HCT116 (cell line): ENCODE measurements at places on chromosomes 13 and 19. TPM values are rescaled to one million over a fixed set of nuclear protein-coding genes. Genes with fewer than 3 reads are reported as not detected.

DNA sequence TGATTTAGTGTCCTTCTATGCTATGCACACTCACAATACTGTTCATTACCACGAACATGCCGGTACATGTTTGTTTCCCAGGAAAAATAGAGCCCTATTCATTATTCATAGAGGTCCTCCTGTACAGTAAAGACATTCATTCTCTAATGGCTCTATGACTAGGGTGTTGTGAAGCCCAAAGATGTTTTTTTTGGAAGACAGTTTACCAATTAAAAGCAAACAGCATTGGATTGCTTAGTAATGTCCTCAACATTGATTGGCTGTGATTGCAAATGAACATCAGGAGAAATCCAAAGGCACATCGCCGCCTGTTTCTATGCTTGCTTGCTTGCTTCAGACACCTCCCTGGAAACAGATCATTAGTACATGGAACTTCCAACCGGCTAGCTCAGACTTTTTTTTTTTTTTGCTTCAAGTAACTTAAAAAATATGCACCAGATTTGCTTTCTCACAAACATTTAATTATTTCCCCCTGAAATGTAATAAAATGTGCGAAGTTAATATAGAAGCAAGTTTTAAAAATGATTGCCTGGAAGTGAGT, 8.8 kb upstream of the GPC6 start:
- no peaks in the 10 kb centered on the region for H3K4me1 ChIP-seq
- H3K27me3 ChIP-seq, result no peaks in the 10 kb centered on the region
- H3K36me3 ChIP-seq, result no peaks in the 10 kb centered on the region
- no peak overlapping the region for H3K4me3 ChIP-seq
- no peak for DNase-seq
- H3K27ac ChIP-seq, result no peak overlapping the region

- peaks cover 7% of the 10 kb centered on the region; the same call in 1 of the 2 replicates for H3K4me1 ChIP-seq
- peak overlapping the region; percentile 90 for H3K4me3 ChIP-seq
- H3K36me3 ChIP-seq, result peaks cover 11% of the 10 kb centered on the region
- DNase-seq, result no peak
- H3K27ac ChIP-seq, result peak overlapping the region; percentile 76
Measured at GRCh38 chr19:15124572-15125231, 17.5 kb downstream of the SYDE1 start.

DNA sequence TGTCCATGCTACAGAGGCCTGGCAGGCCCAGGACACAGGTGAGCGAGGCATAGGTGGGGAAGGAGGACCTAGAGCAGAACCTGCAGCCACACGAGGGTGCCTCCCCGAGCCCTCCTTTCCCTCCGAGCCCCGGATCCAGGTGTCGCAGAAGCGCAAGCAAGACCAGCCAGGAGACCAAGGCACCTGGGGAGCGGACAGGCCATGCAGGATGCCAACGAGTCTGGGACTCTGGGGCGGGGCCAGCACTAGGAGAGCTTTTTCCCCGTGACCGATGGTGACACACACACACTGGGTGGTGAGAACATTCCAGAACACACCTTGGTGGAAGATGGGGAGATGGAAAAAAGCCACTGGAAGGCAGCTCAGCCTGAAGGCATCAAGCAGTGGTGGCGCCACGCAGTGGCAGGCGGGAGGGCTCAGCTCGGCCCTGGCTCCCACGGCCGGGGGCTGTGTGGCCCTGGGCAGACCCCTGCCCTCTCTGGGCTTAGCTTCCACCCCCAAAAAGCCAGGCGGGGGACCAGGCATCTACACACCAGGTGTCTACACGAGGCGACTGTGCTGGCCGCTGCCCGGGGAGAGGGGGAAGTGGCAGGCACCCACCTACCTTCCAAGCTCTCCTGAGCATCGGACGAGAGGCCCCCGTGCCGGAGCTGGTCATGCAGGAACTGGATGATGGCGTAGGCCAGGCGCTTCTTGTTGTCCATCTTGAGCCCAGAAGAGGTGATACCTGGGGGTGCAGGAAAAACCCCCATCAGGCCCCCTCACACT, 14.5 kb downstream of the SGTA start:
- H3K36me3 ChIP-seq, result peaks cover 23% of the 10 kb centered on the region; the same call in 1 of the 2 replicates
- no peak for DNase-seq
- H3K4me1 ChIP-seq, result no peaks in the 10 kb centered on the region
- H3K4me3 ChIP-seq, result no peak overlapping the region
- H3K27me3 ChIP-seq, result no peaks in the 10 kb centered on the region
- no peak overlapping the region for H3K27ac ChIP-seq

DNA sequence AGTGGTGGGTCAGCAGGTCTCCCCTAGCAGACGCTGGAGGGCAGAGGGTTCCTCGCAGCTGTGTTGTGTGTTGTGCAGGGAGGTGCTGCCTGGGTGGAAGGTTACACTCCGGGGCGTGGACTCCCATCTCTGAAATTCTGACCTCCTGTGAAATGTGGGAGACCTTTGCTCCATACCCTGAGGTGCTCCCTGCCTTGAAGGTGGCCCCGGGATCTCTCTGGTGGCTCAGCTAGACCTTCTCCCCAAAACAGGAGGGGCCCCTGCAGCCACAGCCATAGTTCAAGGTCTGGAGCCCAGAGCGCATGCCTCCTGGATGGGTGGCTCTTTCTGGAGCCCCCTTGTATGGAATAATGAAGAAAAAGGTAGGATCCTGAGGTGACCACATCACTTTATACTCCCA, 70.2 kb downstream of the SOX1 start:
- H3K27me3 ChIP-seq, result peaks cover 23% of the 10 kb centered on the region
- H3K4me3 ChIP-seq, result no peak overlapping the region
- H3K4me1 ChIP-seq, result no peaks in the 10 kb centered on the region
- H3K36me3 ChIP-seq, result no peaks in the 10 kb centered on the region

ERICH6B gene
- total RNA-seq, result not detected

ZNF573 gene
- total RNA-seq, result 2.4 TPM

C19orf67 gene
- not detected for total RNA-seq

GRCh38 chr13:68697551-68697950, 1410.1 kb upstream of the ATXN8OS start:
- no peaks in the 10 kb centered on the region for H3K27me3 ChIP-seq
- no peak overlapping the region for H3K4me3 ChIP-seq
- H3K36me3 ChIP-seq, result no peaks in the 10 kb centered on the region
- no peaks in the 10 kb centered on the region for H3K4me1 ChIP-seq
- DNase-seq, result no peak

- H3K4me3 ChIP-seq, result no peak overlapping the region
- no peaks in the 10 kb centered on the region for H3K4me1 ChIP-seq
- H3K36me3 ChIP-seq, result no peaks in the 10 kb centered on the region
- no peak for DNase-seq
- H3K27me3 ChIP-seq, result no peaks in the 10 kb centered on the region
Measured at GRCh38 chr13:60887711-60888110, 490.7 kb downstream of the TDRD3 start.
